ENCODE measurements at places on chromosomes 6 and 20.

DNA sequence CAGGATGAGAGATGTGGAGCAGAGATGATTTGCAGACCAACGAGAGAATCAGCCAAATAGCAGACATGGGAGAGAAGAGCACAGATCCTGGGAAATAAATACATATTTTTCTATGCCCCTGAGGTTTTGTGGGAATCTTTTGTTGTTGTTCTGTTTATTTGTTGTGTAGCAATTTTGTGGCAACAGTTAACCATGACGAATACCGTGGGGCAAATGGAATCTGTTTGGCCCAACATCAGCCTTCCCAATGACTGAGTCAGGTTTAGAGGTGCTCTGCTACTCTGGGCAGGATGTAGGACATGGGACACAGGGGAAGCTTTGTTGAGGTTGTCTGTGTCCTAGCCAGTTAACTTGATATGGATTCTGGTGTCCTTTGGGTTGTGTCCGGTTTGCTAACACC, 7.9 kb upstream of the SLC2A10 start:
- no peak for DNase-seq

- no peak for DNase-seq
Observed at GRCh38 chr20:7792150-7792869, 147.9 kb downstream of the HAO1 start.

GRCh38 chr20:37346236-37346534, 245 bp downstream of the SRC start:
- no peak for DNase-seq

DNA sequence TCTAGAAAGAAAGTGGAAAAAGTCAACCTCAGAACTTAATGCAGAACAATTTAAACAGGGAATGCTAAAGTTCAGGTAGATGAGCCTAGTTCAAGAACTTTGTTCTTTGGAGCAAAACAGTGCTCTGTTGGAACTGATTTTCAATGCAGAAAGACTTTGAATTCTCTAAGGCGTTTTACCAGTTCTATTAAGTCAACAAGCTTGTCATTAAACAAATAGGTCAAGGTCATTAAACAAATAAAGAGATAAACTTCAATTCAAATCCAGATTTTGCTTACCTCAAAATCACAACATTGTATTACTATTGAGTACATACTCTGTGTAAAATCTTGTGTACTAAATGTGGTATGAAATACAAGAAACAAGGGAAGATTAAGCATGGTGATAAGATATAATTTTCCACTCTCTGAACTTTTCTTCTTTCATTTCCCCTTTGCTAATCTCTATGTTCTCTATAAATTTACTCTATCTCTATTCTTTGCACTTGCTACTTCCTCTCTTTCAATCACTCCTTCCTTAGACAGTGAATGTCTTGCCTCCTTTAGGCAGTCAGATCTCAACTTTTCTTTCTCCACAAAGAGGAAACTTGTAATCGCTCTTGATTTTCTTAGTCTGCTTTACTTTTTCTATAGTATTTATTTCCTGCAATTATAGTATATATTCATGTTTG, 160.8 kb upstream of the KHDRBS2 start:
- no peak for DNase-seq

- no peak for DNase-seq
Observed at GRCh38 chr6:68200929-68201328, 434.2 kb upstream of the ADGRB3 start.

DNA sequence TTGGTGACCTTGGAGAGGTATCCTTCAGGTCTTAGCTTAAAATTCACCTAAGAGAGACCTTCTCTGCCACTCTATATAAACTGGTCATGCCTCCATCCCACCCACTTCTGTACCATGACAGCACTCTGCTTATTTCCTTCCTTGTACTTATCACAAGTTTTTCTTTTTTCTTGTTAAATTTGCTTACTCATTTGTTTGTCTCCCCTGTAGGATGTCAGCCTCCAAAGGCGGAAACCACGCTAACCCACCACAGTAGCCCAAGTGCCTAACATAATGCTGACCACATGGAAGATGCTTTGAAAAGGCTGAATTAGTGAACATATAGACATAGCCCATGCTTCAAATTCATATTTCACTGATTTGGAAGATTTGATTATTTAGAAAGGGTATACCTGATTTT, 5.4 kb downstream of the BMP6 start:
- DNase-seq, result no peak

DNA sequence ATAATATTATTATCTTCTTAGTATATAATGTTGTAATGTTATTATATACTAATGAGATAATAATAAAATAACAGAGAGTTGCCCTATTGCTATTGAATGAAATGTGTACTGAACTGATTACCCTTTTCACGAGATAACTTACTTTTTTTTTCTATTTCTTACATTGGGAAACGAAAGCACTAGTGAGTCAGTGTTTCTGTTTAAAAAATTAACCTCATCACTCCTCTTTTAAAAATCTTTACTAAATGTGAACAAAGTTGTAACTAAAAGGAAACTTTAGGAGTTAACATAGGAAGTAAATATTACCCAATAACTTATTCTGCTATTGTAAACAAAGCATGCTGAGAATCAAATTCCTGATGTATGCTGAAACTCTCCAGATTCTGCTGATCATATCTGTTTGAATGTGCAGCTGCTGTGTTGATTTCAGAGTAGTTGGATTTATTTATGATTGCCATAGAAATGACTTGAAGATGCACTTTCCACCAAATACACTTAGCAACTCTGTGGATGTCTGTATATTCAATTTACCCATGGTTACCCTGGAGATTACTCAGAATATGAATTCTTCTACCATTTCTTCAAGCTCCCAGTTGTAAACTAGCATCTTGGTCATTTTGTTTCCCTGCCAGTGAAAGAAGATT, 523.4 kb downstream of the TENT5A start:
- no peak for DNase-seq

DNA sequence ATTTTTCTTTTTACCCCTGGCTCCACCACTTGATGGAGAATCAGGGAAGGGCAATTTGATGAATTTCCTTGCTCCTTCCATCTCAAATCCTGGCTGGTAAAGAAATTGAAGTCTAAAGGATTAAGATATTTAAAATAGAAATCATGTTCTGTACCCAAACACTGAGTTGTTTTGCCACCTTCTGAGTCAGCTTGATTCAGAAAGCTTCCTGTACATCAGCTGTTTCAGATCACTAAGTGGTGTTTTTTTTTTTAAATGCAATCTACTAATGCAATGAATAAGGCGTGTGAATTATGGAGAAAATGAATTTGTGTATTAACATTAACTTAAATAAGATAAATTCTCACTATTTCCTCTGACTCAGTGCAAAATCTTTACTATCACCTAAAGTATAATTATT, 11.5 kb upstream of the POPDC3 start:
- no peak for DNase-seq

- DNase-seq, result no peak
Observed at GRCh38 chr6:9496837-9497236, 918.0 kb downstream of the TFAP2A start.

GRCh38 chr6:161394437-161394836, 120.6 kb upstream of the AGPAT4 start:
- no peak for DNase-seq

DNA sequence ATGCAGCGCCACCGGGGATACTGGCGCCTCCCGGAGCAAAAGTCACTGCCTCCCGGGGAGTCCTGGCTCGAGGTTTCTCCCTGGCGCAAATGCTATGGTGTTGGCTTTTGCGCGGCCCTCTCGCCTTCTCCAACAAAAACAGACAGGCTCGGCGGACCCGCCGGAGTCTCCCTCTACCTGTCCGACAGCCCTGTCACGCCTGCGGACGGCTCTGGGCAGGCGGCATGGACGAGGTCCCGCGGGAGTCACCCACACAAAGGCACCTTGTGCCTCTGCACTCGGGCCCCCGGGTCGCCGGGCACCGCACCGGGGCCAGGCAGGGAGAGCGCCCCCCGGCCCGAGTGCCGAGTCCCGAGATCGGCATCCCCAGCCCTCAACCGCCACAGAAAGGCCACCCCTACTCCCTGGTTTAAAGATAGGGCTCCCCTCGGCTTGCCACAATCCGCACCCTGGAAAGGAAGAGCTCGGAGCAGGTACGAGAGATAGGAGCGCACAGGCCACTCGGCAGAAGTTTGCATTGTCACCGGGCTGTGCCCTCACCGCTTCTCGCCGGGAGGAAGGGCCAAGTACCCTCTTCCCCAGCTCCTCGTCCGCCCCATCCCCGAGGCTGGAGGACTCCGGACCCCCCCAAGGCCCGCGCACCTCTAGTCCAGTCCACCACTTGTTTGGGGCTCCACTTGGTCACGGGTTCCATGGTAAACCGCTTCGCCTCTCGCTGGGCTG, 903 bp downstream of the CNKSR3 start:
- no peak for DNase-seq

- no peak for DNase-seq
Observed at GRCh38 chr20:31820228-31820627, 1.1 kb downstream of the MYLK2 start.
